ENCODE measurements at places on chromosomes 1 and 21.

GRCh38 chr1:220457957-220458609 lies 69.9 kb upstream of the MARK1 start:
- DNase-seq: no peak

- no peak for DNase-seq
Observed at GRCh38 chr21:45575993-45576837, 34.0 kb upstream of the SLC19A1 start.

DNA sequence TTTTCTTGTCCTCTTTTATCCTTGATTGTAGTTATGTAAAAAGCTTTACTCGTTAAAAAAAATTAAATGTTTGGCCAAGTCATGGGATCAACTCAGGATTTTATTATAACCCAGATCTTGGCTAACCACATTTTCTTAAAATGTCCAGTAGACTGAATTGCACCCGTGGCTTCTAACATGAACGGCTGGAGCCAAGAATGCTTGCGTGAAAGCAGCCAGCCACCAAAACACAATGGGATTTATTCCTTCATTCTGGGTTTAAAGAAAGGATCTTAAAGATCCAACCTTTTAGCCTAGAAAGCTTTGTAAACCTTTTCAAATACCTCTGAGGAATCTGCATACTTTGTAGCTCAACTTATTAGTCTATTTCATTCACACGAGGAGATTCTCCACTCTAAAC lies 404.4 kb downstream of the USP25 start:
- no peak for DNase-seq

GRCh38 chr1:48831120-48831978 lies 54.7 kb upstream of the BEND5 start:
- DNase-seq: no peak

DNA sequence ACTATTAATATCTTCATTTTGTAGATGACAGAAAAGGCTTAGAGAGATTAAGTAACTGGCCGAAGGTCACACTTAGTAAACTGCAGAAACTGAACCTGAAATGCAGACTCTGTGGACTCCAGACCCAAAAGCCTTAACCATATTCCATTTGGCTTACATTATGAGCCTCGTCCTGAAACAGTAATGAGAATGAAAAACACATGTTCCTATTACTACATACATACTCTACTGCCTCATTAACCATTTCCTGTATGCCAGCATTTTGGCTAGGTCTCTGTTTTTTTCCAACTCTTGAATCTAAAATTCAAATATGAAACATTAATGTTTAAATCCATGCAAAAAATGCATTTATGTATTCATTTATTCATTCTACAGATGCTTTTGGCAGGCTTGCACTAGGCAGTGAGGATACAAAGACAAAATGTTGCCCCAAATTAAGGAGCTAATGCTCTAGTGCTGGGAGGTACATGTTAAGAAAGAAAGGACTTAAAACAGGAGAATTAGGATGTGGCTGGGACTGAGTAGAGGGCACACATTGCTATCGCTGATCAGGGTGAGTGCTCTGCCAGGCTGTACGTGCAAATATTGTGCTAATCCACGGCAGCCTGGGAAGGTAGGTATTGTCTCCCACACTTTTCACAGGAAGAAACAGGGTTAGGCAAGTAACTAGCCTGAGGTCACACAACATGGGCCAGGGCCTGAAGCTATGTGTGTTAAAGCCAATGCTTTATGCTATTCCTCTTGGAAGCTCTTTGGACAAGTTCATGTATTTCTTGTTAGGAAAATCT lies 14.0 kb downstream of the DEGS1 start:
- DNase-seq: no peak

DNA sequence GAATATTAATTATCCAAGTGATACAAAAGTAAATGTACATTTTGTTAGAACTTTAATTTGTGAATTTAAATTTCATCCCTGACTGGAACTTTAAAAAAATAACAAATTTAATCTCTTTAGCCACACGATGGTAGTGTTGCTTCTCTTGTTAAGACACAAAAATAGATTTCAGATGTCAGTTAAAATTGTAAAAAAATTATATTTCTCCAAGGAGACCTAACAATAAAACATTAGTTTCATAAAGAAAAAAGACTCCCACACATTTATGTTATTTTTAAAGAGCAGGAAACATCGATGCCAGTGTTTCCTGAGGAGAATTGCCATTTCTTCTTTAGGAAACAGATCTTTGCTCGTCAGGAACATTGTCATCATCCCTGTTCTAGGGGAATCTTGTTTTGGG lies 74.0 kb upstream of the DEPDC1 start:
- no peak for DNase-seq

DNA sequence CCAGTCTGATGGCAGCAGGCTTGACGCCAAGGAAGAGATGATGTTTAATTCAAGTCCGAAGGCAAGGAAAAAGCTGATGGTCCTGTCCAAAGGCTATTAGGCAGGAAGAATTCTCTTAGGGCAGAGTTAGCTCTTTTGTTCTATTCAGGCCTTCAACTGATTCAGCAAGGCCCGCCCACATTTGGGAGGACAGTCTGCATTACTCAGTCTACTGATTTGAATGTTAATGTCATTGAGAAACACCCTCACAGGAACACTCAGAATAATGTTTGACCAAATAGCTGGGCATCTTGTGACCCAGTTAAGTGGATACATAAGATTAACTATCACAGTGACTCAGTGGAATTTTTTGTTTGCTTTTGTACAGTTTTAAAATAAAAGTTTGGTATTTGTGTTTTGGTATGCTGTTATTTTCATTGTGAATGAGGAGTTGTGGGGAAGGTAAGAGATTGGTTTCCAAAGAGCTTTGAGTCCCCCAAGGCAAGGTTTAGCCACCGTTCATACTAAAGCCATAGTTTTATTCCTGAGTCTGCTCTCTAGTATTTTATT lies 1.7 kb upstream of the ZNF691 start:
- no peak for DNase-seq

DNA sequence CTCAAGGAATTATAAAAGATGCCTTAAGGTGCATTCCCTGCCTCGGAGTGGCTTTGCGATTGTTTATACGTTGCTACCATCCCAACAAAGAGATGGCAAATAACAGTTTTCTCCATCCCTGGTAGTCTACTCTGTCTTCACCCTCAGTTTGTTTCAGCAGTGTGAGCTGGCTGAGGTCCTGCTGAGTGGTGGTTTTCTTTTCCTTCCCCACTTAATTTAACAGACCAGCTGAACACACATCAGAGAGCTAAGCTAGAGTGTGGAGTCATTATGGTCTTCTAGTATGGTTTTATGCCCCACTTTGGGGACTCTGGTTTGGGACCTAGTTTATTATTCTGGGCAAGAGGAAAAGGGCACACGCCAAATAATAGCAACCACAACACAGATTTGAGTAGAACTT lies 2.2 kb downstream of the PIGV start:
- DNase-seq: no peak

DNA sequence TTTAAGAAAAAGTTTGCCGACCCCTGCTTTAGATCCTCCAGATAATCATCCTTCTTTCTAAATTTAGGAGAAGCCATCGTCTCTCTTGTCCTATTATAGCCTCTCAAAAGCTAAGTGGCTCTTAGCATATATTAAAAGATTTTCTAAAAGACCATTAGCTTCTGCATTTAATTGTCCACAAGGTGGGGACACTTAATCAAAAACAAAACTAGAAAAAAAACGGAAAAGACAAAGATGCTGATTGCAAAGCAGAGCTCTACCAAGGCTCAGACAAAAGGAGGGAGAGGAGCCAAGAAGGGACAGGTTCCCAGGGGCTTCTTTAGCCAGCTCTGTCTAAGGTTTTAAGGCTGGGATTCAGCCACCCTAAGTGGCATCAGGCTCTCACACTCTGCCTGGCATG lies 128.3 kb upstream of the HMGB4 start:
- DNase-seq: no peak

DNA sequence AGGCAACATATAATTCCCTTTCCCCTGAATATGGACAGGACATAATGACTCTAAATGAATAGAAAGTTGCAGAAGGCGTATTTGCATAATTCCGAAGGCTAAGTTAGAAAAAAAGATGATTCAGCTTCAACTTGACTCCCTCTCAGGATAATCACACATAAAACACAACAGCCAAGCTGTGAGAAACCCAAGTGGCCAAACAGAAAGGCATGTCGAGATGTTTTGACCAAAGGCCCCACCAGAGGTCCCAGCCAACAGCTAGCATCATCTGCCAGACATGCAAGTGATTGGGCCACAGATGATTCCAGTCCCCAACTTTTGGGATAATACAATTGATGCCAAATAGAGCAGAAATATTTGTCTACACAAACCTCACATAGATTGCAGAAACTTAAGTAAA lies 444.9 kb downstream of the LTN1 start:
- no peak for DNase-seq

- DNase-seq: no peak
Observed at GRCh38 chr1:224042557-224043118, 71.3 kb upstream of the FBXO28 start.

DNA sequence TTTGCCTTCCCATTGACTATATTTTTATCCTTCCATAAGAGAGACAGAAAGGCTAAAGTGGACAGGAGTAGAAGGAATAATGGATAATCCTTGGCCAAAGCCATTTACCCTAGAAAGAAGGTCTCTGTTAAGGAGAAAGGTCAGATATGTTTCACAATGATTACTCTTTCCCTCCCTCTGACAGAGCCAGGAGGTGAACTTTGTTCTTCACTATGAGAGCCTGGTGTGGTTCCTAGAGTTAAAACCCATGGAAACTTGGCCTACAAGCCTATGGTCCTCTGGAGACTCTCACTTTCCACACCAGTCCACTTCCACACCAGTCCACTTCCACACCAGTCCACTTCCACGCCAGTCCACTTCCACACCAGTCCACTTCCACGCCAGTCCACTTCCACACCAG lies 479.9 kb upstream of the ZP4 start:
- DNase-seq: no peak

GRCh38 chr1:6434186-6434585 lies 9.6 kb downstream of the ESPN start:
- no peak for DNase-seq

DNA sequence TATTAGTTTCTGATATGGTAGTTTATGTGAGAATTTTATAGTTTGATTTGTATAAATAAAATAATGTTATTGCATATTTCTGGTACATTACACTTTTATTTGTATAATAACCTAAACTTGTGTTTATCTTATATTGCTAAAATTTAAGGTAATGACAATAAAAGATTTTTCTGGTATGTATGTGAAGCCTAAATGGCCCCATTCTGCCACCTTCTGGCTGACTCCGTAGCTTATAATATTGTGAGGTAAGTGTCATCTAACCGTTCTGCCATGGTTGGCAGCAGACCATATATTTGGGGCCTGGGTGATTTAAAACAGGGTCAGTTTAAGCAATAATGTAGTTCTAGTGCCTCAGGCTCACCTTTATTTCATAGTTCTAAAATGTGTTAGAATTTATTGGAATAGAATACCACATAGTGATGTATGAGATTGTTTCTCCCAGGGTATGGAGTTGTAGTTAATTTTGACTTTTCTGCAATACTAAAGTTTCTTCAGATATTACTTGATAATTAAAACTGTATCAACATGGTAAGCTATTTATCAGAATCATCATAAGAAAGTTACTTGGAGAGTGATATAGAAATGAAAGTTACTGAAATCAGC lies 21.2 kb upstream of the PRKACB start:
- DNase-seq: no peak

DNA sequence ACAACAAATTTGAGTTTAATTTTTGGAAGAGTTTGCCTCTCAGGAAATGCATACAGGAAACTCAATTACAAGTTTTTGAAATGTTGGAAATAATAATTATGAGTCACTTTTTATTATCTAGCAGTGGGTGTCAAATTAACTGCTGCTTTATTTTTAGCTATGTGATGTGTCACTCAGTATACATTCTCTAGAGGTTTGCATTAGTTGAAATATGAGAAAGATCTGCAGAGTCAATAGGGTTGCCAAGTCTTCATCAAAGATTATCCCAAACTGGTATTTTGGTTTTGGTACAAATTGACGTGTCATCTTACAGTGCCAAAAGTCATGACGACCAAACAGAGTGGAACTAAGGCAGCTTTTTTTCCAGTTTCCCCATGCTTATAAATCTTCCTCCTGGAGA lies 54.3 kb upstream of the DIPK1A start:
- DNase-seq: no peak

- DNase-seq: no peak
Observed at GRCh38 chr1:112396653-112397471, 848 bp downstream of the CTTNBP2NL start.

GRCh38 chr1:244768186-244768585 lies 67.3 kb upstream of the COX20 start:
- no peak for DNase-seq

DNA sequence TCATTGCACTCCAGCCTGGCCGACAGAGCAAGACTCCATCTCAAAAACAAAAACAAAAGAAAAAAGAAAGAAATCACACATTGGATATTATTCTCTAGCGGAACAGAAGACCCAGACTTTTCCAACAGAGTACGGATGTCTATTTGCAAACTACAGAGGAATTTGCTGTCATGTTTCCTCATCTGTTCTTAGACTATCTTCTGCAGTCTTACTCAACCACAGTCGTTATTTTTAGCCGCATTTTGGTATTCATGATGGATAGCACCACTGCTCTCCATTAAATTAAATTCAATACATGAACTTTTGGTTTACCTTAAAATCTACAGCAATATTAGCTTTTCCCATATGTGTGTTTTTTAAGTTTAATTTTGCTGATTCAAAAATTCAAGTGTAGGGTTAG lies 14.2 kb upstream of the HEATR1 start:
- no peak for DNase-seq

GRCh38 chr1:111062081-111062480 lies 77.8 kb downstream of the DRAM2 start:
- DNase-seq: no peak

- no peak for DNase-seq
Observed at GRCh38 chr1:216193839-216194443, 229.3 kb downstream of the USH2A start.

GRCh38 chr21:45019076-45019886 lies 55.1 kb upstream of the ADARB1 start:
- no peak for DNase-seq

DNA sequence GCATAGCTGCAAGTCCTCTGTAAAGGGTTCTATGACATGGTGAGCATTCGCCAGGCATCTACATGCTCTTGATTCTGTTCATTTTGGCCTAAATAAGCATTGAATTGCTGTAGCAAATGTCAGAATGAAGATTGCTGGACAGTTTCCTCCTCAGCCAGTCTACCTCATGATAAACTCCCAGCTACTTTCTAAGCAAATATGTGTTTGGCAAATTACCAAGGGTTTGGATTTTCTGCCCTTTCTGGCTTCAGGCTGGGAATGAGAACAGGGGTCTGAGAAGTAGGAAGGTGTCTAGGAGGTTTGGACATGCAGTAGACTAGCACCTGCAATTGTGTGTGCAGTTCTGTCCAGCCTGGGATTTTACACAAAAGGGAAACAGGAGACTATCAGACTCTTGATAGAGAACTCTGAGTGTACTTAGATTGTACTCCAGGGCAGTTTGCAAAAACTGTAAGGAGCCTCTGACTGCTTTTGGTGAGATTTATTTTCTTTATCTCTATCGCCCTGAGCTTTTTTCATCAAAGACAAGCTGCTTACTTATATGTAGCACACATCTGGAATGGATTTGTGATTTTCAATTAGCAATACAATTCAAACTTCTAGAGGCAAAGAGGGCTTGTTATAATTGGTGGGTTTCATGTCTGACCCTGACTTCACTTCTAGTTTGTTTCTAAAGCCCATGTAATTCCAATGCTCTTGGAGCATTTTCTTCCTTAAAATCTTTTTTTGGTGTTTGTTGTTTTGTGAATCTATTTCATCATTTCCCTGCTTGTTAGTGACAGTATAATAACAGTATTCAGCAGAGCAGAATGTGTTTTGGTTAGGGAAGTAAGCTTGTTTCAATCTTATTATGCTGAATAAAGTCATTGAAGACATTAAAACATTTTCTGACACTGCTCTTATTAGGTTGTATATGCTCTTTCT lies 150.8 kb downstream of the VPS13D start:
- no peak for DNase-seq

- no peak for DNase-seq
Observed at GRCh38 chr1:201310251-201310985, 27.1 kb downstream of the PKP1 start.

Data from BJ (cell line).